ENCODE measurements at places on chromosomes 2 and 18.

- DNase-seq: no peak
These were observed 134.6 kb downstream of the DHRS9 start for GRCh38 chr2:169203952-169204351.

DNA sequence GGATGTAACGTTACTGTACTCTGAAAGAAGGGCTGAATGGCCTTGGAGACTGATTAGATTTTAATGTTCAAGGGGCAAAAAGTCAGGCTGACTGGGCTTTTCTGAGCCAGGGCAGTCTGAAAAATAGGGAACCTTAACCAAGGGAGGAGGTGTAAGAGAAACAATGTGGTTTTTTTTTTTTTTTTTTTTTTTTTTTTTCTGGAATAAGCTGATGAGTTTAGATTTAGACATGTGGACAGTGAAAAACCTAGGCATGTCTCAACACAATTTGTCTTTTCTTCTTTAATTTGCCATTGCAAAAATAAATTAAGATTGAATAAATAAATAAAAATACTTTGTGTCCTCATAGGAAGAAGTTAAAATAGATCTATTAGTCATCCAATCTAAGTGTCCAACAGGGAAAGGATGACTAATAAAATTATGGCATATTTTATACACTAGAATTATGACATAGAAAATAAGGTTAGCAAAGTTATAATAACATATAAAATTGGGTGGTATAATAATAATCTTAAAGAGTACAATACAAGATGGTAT is 237.6 kb upstream of the TRIB2 start:
- no peak for DNase-seq

DNA sequence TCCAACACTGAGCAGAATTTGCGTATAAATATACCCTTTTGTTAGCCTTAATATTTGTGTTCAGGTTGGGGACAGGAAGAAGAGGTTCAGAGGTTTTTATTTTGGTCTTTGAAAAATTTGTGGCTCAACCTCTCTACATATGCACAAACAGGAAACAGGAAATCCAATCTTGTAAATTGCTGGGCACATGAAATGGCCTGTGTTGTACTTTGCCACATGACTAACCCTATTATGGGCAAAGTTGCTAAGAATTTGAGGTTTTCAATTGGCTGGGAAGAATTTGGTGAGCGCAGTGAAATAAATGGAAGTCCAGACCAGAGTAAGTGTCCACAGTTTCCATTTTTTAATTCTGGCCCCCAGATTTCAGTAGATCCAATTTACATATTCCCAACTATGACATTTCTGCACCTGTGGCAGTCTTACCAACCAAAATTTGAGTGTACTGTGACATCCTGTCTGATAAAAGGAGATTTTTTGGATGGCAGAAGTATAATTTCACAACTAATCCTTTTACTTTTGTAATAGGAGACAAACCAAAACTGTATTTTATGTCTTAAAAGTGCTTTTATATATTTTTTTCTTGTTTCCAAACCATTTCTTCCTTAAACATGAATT is 63.6 kb downstream of the COX7A2L start:
- no peak for DNase-seq

DNA sequence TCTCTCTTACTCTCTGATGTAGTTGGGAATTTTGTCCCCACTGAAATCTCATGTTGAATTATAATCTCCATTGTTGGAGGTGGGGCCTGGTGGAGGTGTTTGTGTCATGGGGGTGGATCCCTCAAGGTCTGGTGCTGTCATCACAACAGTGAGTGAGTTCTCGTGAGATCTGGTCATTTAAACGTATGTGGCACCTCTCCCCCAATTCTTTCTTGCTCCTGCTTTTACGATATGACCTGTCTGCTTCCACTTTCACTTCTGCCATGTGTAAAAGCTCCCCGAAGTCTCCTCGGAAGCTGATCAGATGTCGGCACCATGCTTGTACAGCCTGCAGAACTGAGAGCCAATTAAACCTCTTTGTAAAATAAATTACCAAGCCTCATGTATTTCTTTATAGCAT is 337.8 kb upstream of the CDH2 start:
- no peak for DNase-seq

All from pons (tissue), 1 donor.